Posterior cingulate gyrus (tissue), 11 donors: ENCODE measurements at places on chromosomes 7 and 10.

- no peak for DNase-seq
Measured at GRCh38 chr7:116957874-116958273, 4.6 kb downstream of the ST7 start.

DNA sequence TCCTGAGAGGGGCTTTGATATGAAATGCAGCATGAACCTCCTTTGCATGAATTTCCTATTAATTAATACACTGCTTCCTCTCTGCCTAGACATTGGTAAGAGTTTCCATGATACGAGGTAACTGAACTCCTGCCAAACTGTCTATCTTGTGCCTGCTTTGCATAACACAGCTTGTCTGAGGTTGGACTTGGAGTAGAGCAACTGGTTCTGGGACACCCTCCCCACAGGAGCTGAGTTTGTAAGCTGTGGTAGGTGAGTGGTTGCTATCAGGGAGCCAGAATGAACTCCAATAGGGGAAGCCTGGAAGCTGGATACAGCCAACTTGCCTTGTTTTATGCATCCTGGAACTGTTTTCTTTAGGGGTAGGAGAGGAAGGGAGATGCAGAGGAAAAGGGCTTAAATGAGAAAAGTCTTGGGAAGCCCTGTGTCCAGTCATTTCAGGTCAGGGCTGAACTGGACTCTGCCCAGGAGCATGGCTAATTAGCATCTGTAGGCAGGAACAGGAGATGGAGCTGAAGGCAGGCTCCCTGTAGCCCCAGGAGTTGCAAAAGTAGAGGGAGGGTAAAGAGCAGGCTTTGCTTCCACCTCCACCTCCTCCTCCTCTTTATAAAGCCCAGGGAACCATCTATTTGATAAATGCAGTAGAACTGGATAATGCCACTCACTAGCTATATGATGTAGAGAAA lies 73.2 kb upstream of the GPR158 start:
- no peak for DNase-seq

DNA sequence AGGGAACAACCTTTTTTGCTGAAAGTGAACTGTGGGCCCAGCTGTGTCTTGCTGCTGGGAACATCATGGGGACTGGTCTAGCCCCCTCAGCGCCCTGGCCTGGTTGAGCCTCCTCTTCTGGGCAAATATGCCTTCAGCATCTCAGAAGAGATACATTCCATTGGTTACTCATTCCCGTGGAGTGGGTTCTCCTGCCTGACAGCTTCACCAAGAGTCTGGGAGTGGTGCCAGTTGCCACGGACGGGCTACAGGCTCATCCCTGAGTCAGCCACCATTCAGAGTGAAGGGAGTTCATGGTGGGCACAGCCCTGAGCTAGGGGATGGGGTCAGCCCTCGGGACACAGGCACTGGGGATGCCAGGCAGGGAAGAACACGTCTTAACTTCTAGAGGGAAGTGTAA lies 81.9 kb downstream of the RAMP3 start:
- DNase-seq, result no peak

DNA sequence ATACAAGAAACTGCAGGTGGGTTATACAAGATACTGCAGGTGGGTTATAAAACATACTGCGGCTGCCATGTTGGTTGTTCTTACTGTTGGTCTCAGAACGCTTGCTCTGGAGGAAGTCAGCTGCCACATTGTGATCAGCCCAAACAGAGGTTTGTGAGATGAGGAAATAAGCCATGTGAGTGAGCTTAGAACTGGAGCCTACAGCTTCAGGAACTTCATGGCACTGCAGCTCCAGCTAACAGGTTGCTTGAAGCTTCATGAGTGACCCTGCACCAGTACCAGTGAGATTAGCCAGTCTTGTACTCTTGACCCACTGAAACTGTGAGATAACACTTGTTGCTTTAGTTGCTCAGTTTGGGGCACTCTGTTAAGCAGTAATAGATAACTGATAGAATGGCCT lies 74.5 kb upstream of the PRKCQ start:
- DNase-seq, result no peak

- DNase-seq, result no peak
Measured at GRCh38 chr7:29898301-29898700, 91.3 kb downstream of the SCRN1 start.

- DNase-seq, result no peak
Measured at GRCh38 chr10:74827045-74827441, 643 bp downstream of the KAT6B start.

- DNase-seq, result no peak
Measured at GRCh38 chr10:24605141-24605540, 118.5 kb downstream of the ARHGAP21 start.

DNA sequence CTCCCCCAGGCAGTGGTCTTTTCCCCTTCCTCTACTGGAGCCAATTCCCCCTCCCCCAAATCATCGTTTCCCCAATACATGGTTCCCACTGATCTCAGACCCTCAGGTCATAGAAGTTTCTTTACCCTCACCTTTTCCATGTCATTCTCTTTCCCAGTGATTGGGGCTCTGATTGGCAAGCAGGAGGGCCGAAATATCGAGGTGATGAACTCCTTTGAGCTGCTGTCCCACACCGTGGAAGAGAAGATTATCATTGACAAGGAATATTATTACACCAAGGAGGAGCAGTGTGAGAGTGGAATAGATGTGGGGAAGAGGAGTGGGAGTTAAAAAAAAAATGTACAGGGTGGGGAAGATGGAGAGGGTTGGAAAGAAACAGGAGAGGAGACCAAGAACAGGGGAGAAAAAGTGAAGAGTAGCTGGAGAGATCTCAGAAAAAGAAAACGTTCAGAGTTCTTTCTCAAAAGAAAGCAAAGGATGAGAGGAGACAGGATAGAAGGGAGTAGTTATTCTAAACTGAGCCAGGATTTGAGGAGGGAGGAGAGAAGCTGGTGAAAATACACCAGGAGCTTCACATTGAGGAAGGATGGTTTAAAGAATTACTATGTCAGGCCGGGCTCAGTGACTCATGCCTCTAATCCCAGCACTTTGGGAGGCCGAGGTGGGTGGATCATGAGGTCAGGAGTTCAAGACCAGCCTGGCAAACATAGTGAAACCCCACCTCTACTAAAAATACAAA lies 858 bp downstream of the COPS6 start:
- no peak for DNase-seq

DNA sequence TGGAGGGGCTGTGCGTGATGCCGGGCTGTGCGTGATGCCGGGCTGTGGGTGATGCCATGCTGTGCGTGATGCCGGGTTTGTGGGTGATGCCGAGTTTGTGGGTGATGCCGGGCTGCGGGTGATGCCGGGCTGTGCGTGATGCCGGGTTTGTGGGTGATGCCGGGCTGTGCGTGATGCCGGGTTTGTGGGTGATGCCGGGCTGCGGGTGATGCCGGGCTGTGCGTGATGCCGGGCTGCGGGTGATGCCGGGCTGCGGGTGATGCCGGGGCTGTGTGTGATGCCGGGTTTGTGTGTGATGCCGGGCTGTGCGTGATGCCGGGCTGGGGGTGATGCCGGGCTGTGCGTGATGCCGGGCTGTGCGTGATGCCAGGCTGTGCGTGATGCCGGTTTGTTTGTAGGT lies 128.9 kb downstream of the FAM53B start:
- no peak for DNase-seq

DNA sequence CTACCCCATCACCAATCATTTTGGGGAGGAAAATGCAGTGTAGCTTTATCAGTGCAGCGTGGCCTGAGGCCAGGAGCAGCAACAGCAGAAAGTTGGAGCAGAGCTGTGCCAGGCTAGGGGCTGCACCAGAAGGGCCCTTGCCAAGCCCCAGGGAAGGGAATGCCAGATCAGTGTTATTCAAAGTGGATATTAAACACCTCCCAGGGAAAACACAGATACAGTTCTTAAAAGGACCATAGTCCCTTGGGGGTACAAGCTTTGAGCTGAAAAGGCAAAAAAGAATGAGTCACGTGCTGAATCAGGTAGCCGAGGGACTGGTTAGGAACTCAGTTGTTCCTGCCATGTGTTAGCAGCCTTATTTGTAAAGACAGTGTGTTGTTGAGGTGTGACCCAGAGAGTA lies 54.0 kb downstream of the GSDME start:
- no peak for DNase-seq

- no peak for DNase-seq
Measured at GRCh38 chr10:114195079-114195478, 15.9 kb downstream of the TDRD1 start.

DNA sequence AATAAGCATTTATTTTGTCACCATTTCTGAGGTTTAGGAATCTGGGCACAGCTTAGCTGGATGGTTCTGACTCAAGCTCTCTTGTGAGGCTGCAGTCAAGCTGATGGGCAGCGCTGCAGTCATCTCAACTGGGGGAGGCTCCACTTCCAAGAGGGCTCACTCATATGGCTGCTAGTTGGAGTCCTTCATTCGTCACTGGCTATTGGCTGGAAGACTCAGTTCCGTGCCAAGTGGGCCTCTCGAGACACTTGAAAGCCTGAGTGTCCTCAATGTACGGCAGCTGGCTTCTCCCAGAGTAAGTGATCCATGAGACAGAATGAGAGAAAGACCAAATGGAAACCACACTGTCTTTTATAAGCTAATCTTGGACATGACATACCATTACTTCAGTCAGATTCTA lies 21.6 kb upstream of the COL13A1 start:
- no peak for DNase-seq
